ENCODE measurements at places on chromosomes 2 and 18.

- DNase-seq: no peak
Measured at GRCh38 chr2:196077821-196078220, 9.2 kb upstream of the DNAH7 start.

DNA sequence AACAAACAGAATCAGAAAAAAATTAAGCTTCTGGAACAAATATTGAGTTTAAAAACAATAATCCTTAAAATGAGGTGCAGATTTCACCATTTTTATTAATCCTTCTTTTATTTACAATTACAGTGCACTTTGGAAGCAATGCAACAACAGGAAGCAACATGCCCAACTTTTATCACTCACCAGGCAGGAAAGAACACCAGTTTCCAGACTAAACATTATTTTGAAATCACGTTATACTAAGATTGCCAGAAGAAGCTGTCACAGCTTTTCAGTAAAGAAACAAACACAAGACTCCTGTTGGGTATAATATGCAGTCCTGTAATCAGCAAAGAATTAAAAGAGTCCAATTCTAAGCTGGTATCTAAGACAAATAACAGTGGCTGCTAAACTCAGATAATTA, 137.9 kb upstream of the ZC3H15 start:
- no peak for DNase-seq

DNA sequence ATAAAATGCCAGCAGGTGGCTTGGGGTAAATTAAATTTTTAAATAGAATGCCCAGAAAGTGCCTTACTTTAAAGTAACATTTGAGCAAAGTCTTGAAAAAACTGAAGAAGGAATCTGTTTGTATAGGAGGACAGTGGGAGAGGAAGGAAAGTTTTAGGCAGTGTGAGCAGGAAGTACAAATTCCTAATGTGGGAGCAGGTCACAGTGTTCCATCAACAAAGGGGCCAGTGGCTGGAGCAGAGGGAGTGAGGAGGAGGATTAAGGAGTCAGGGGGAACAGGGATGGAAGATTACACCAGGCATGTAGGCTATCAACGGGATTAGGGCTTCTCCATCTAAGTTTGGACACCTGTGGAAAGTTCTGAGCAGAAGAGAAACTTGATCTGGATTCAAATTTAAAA, 439.2 kb upstream of the REG3G start:
- DNase-seq: no peak

GRCh38 chr2:209086761-209087160, 337.1 kb upstream of the MAP2 start:
- no peak for DNase-seq

Data from KG1 (cell line).